ENCODE measurements at places on chromosomes 11 and 22.

GRCh38 chr22:50726643-50727340 lies 11.2 kb upstream of the ACR start:
- DNase-seq: no peak

DNA sequence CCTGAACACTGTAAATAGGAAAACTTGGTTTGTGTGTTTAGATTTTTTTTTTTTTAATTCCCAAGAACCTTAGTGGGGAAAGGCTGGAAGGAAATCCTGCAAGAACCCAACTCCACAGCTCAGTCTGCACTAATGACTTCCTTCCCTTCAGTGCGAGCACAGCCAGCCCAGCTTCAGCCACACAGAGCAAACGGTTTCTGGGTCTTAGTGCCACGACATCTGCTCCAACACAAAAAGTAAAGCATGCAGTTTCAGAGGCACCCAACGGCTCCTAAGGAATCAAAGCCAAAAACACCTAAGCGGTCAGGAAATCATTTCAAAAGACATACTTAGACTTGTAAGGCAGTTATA lies 236.1 kb downstream of the TTC28 start:
- DNase-seq: peak; percentile 63

GRCh38 chr11:121669422-121669821 lies 216.7 kb upstream of the SORL1-AS1 start:
- DNase-seq: peak; percentile 84

DNA sequence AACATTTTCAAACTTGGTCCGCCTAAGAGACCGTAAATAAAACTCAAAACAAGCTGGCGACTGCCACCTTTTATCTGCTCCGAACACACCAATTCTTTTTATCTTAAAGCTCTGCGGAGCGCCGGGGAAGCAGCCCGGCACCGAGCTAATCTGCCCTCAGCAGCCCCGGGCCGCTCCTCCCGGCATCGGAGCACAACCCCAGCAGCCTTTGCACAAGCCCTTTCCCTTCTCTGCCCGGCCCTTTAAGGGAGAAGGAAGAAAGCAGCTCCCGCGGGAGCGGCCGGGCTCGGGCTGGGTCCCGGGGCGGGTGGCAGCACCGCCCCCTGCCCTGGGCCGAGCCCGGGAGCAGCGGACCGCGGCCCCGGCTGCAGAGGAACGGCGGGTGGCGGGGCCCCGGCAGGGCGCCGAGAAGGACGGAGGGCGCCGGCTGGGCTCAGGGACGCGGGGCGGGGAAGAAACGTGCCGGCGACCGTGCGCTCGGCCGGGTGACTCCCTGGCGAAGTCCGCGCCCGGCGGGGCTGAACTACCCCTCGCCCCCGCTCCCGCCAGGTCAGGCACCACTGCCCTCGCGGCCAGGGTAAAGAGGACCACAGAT lies 133.6 kb upstream of the C11orf58 start:
- peak; percentile 11 for DNase-seq

DNA sequence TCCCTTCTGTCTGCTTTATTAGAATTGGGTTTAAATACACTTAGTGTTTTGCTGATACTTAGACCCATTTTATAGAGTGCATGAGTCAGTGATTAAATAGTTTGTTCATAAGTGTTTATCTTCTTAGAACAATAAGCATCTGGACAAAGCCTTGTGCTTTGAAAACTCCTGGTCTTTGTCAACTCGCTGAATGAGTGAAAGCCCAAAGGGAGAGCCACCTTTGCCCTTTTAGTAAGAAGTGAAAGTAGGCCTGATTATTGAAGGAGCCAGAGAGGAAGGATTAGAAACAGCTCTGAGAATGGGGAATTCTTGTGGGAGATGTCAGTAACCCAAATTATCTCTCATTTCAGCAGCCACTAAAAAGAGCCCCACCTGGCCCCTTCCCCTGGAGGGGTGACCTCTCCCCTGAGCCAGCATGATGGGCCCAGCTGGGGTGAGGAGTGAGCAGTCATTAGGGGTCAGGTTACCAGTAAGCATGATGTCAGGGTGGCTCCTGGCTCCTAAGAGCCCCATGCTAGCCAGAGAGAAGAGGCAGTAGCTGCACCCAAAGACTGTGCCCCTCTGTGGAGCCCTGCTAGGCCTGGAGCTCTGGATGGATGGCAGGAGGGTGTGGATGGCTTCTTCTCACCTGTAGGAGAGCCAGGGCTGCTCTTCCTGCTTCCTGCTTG lies 125.1 kb upstream of the E2F8 start:
- DNase-seq: no peak

DNA sequence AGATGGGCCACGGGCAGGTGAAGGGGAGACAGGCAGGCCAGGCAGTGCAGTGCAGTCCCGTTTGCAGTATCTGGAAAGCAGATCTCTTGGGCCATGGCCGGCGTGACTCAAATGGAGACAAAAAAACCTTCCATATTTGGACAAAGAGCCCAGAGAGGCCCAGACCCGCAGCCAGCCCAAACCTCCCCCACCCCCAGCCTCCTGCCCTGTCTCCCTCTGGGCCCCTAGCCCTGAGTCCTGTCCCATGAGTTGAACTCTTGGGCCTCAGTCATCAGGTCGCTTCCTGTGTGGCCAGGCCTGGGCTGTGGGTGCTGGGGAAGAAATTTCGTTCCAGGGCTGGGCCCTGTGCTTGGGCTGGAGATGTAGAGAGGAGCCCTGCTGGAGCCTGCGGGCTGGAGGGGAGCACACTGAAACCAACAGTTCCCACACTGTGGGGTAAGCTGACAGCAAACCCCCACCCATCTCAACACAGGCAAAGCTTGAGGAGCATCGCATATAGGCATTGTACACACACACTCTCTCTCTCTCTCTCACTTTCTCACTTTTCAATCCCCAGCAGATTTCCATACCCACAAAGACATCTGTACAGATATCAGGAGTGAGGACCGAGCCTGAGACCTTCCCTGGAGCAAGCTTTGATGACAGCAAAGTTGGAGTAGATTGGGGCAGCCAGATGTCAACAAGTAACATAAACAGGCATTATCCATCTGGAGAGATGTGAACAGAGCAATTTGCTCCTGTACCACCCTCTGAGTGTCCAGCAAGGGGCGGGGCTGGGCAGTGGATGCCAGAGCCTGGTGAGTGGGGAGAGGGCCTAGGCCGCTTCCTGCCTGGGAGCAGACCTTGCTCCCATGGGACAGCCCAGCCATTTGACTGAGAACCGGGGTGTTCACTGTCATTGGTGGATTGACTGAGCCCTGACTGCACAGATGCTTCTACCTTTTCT lies 17.2 kb downstream of the ARHGEF17 start:
- no peak for DNase-seq

DNA sequence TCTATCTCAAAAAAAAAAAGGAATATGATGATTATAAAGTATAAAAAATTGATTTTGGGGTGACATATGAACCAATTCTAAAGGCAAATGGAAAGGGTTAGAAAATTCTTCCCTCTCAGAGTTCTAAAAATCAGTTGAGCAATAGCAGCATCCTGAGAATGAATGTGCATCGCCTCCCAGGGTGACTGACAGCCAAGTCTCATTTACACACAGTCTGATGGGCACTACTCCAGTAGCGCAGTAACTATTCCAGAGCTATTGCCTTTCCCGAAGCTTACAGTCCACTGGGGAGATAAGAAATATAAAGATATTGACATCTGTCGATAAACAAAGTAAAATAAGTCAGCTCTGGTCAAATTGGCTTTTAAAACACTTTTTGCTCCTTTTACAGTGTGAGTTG lies 32.3 kb upstream of the SORL1 start:
- no peak for DNase-seq

GRCh38 chr11:133318221-133318620 lies 214.1 kb downstream of the OPCML start:
- no peak for DNase-seq

DNA sequence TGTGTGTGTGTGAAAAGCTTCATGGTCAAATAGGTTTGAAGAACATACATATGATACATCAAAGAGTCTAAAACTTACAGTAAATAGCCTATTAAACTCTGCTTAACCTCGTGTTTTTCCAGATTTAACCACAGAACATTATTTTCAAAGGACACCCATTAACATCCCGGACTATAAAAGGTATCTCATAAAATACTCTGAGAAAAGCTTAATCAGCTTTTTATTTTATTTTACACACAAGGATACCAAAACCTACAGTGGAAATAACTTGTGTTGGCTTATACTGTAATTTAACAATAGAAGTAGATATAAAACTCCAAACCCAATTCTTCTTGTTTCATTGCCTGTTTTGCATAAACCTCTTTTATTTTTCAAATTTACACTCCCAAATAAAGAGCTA lies 49.8 kb upstream of the CHRNA10 start:
- DNase-seq: no peak

GRCh38 chr22:25909614-25910387 lies 167.8 kb downstream of the MYO18B start:
- DNase-seq: peak; percentile 30

GRCh38 chr11:45158891-45159605 lies 12.6 kb downstream of the PRDM11 start:
- DNase-seq: no peak

DNA sequence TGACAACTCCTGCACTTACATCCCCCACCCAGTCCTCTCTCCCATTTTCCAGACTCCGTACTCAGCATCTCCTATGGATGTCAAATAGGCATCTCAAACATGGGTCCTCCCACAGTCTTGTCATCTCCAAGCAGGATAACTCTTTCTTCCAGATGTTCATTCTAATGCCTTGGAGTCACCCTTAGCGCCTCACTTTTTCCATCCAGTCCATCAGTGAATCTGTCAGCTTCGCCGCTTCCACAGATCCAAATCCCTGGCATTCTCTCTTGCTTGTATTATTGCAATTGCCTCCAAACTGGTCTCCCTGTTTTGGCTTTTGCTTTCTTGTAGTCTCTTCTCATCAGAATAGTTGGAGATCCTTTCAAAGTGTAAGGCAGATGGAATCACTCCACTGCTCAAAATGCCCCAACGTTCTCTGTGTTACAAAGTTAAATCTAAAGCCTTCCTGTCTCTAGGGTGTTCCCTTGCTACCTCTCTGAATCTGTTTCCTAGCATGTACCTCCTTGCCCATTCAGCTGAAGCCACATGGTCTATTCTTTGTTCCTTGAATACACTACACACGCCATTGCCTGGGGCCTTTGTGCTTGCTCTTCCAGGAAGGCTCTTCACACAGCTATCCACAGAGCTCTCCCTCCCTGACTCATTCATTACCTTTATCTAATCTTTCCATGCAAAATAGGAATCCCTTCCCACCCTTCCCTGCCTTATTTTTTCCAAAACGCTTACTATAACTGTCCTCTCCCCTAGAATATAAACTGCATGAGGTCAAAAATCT lies 64.8 kb downstream of the UBASH3B start:
- no peak for DNase-seq

- DNase-seq: no peak
These were observed 25.7 kb downstream of the TEF start for GRCh38 chr22:41407433-41407832.

- DNase-seq: no peak
These were observed 375.3 kb upstream of the DDI1 start for GRCh38 chr11:103661185-103661584.

DNA sequence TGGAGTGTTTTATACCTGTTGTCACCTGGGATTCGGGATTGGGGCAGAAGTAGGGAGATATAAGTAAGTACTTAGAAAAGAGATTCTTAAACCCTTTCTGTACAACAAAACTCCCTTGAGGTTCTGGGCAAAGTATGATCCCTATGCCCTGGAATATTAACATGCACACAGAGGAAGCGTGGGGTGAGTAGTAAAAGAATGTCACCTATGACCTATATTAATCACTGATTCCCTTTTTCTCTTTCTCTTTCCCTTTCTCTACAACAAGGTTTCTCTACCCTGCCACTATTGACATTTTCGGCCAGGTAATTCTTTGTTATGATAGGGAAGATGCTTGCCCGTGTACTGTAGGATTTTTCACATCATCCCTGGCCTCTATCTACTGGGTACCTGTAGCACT lies 209.7 kb upstream of the PLET1 start:
- DNase-seq: no peak

DNA sequence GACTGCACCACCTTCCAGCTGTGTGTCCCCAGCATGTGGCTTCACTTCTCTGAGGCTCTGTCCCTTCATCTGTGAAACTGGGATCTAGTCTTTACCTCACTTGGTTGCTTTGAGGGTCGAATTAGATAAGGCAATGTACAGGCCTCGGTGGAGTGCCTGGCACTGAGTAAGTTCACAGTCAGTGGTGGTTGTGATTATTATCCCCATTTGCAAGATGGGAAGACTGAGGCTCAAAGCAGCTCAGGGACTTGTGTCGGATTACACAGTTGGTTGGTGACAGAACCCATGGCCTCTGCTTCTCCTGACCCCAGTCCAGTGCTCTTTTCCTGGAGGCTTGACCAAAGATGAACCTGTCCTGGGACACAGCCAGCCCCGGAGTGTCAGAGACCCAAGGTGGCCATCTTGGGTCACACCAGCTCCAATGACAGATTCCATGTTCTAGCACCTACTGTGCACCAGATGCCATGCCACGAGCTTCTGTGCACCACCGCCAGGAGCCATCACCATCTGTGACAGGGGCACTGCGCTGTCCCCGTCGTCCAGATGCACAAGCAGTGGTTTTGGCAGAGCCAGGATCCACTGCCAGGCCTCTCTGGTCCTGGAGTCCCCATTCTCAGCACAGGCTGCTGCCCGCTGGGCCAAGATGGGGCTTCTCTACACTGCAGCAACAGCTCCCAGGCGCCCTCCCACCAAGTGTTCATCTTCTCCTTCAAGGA lies 60.5 kb downstream of the IGLL1 start:
- no peak for DNase-seq

DNA sequence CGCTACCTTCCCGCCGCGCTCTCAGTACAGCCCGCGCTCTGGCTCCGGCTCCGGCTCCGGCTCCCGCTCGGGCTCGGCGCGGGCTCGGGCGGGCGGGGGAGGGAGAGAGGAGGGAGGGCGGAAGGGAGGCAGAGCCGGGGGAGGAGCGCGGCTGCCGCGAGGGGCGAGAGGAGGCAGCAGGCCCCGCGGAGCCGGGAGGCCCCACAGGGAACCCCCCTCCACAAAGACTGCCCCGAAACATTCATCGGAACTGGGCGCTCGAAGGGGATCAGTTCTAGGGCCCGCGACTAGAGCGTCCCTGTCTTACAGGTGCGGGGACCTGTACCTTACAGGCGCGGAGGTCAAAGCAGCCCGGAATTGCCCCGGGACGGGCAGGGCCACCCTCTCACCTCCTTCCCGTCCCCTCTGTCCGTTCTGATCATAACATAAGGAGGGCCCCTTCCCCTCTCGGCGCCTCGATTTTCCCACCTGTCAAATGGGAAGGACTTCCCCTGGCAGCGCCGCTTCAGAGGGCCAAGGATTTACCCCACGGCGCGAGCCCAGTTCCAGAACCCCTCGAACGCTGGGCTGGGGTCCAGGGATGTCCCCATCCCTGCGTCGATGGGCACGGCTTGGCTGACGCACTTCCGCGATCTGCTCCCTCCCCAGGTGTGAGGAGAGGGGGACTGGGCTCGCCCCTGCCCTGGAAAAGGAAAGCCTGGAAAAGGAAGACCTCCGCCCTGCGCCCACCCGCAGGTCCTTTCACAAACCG lies at the start of gene SHISA8:
TSS of gene SHISA8 (minus strand) at position 40 of the 751 bp plus-strand sequence. CDS start 407 bp downstream, outside the sequence.
- DNase-seq: no peak

Data from NCI-H2081 (cell line).